ENCODE measurements at places on chromosomes 16 and 17. TPM values are rescaled to one million over a fixed set of nuclear protein-coding genes. Genes with fewer than 3 reads are reported as not detected.

GRCh38 chr17:66406701-66407644 lies 104.6 kb downstream of the PRKCA start:
- no peaks in the 10 kb centered on the region for H3K36me3 ChIP-seq
- peaks cover 14% of the 10 kb centered on the region for H3K4me1 ChIP-seq
- no peak overlapping the region for H3K27ac ChIP-seq

Gene MT1M
- total RNA-seq, result not detected

DNA sequence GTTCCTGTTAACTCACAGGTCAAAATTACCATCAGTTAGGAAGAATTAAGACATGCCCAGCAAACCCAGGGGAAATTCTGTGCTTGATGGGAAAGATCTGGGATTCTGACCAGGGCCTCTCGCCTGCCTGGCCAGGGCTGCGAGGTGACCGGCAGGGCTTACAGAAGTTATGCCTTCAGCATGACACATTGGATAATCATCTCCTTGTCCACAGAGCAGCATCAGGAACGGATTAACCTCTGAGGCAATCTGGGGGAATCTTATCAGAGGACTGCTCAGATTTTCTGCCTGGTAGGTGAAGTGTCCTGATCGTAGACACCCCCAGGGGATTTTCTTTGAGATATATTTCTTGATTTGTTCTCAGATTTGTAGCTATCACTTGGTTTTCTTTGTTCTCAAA lies 172.5 kb downstream of the HS3ST3A1 start:
- H3K27ac ChIP-seq, result no peak overlapping the region
- DNase-seq, result no peak
- H3K4me1 ChIP-seq, result no peaks in the 10 kb centered on the region
- no peak overlapping the region for H3K4me3 ChIP-seq

DNA sequence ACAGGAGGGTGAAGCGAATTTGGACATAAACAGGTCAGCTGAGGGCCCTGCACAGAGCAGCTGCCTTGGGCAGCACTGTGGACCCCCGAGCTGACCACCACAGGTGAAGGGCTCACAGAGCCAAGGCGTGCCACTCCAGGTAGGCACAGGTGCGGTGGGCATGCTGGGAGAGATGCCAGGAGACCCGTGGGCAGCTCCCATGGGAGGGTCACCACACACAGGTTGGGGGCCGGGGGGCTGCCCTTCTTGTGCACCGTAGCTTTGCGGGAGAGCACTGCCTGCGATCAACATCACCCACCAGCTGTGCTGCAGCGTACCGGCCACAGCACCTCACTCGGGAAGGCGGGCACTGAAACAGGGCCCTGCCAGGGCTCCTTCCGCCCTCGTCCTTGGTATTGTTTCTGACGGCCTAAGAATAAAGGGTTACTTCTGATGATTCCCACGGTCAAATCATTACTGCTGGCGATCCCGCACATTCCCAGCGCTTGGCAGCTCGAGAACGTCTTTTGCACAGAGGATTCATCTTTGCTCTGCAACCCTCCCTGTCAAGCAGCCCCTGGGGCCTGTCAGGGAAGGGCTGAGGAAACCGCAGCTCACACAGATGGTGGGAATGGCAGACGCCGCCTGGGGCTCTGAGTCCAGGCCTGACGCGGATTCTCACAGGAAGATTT lies 181.7 kb downstream of the BANP start:
- H3K27ac ChIP-seq, result no peak overlapping the region
- H3K4me1 ChIP-seq, result no peaks in the 10 kb centered on the region
- H3K27me3 ChIP-seq, result no peaks in the 10 kb centered on the region
- no peak overlapping the region for H3K4me3 ChIP-seq

Measured in Karpas-422 (cell line).